ENCODE measurements at places on chromosomes 12 and 14.

GRCh38 chr12:55653031-55653430, 16.3 kb downstream of the OR10P1 start:
- H3K27me3 ChIP-seq: no peaks in the 10 kb centered on the region
- DNase-seq: no peak
- no peaks in the 10 kb centered on the region for H3K4me1 ChIP-seq
- H3K27ac ChIP-seq: no peak overlapping the region
- no peak overlapping the region for H3K4me3 ChIP-seq
- H3K36me3 ChIP-seq: no peaks in the 10 kb centered on the region

DNA sequence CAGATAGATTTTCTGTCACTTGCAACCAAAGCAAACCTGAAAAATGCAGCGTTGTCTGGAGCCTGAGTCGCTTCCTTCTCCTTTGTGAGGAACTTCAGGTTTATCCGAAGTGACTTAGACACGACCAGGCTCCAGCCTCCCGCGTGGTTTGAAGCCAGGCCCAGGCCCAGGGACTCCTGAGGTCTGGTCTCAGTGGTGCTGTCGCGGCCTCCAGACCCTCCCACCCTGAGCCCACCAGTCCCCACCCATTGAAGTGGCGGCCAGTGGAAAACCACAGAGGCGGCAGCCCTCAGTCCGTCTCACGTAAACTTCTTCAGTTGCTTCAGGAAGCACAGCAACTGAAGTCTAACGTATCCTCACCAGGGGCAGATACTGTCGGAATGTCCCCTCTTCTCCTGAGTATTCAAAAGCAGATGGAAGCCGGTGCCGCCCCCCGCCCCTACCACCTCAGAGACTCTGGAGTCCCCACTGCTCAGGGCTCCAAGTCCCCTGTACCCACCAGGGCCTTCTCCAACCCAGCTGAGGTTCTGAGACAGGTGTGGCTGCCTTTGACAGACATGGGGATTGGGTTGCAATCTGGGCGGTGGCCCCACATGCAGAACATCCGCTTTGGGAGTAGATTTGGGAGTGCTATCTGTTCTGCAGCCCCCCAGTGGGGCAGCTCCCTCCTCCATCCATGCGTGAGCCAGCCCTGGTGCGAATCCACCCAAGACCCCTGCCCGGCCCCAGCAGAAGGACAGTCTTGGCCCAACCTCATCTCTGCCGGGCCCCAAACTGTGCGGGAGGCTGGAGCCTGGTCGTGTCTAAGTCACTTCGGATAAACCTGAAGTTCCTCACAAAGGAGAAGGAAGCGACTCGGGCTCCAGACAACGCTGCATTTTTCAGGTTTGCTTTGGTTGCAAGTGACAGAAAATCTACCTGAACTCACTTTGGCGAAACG, 26.6 kb upstream of the GALNT9 start:
- no peak overlapping the region for H3K27ac ChIP-seq
- no peaks in the 10 kb centered on the region for H3K4me1 ChIP-seq
- H3K4me3 ChIP-seq: no peak overlapping the region
- H3K36me3 ChIP-seq: no peaks in the 10 kb centered on the region
- DNase-seq: no peak

DNA sequence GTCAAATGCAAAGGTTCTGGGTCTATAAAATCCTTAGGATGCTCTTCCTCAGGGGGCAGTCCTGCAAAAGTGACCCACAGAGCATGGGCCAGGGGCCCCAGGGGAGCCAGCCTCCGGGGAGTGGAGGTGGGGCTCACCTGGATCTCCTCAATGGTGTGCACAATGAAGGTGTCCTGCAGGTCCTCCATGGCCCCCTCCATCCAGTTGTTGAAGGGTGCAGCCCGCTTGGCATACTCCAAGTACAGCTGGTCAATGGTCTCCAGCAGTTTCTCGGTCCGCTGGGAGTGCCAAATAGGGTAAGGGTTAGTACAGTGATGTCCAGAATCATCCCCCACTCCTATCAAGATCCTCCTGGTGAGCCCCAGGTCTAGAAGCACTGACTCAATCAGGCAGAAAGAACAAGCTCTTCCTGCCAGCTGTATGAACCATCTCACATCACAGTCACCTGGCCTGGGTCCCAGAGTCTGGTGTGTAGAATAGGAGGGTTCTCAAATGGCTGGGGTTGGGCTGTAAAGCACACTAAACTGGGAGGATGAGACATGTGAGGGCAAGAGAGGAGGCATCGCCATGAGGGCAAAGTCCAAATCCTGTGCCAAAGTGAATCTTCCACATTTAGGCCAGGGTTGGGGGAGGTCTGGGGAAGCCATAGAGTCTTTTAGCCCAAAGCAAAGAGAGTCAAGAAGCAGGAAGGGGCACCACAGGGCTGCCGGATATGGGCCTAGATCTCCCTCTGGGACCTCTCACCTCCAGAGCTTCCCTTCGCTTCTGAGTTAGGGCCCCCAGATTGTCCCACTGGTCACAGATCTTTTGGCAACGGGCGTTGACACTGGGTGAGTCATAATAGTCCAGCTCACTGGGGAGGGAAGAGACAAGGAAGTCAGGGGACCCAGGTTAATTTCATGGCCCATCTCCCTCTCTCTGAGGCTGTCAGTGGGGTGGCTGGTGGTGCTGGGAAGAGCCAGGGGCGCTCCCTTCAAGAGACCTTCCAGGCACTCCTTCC, 91.5 kb upstream of the ZFP36L1 start:
- DNase-seq: no peak
- H3K4me1 ChIP-seq: no peaks in the 10 kb centered on the region
- H3K27me3 ChIP-seq: no peaks in the 10 kb centered on the region
- no peak overlapping the region for H3K27ac ChIP-seq
- H3K4me3 ChIP-seq: no peak overlapping the region
- H3K36me3 ChIP-seq: peaks cover 35% of the 10 kb centered on the region

DNA sequence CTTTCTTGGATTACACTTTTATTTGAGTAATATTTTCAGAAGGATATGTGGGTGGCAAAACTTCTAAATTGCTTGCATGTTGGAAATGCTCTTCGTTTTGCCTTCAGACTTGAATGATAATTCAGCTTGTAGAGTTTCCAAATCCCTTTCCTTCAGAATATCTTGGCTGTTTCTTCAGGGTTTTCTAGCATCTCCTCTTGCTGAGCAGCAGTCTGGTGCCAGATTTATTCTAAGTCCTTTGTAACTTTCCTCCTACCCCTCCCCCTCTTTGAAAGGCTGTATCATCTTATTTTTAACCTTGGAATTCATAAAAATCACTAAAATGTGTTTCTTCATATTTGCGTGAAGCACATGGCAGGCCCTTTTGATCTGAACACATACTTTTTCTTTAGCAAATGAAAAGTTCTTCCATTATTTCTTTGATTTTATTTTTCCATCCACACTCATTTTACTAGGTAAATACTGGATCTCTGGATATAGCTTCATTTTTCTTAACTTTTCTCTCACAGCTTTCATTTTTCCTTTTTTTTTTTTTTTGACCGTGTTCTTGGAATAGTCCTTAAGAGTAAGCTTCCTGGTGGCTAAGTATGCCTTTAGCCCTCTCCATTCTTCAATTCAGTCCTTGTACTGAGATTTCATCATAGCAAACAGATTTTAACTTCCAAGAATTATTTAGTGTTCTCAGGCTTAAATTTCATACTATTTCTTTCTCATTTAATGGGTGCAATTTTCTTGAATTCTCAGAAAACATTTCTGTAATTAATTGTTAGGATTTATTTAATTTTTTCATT, 102.0 kb downstream of the SLC38A4 start:
- H3K4me3 ChIP-seq: no peak overlapping the region
- no peaks in the 10 kb centered on the region for H3K27me3 ChIP-seq
- no peak overlapping the region for H3K27ac ChIP-seq
- H3K36me3 ChIP-seq: no peaks in the 10 kb centered on the region
- DNase-seq: no peak

DNA sequence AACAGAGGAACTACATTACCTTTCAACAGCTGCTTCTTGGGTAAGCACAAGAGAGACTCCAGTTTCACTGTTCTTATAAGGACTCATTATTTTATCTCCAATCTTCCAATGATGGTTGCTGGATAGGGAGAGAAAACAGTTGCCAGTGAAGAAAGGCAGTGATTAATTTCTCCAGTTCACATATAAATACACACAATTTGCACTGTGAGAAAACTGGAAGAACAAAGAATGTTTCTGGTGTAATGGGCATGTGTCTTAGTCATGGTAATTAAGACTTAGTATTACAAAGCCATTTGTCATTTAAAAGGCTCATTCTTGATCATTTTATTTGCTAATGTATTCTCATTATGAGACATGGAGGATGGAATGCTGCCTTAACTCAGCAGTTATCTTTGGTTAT, 78.0 kb upstream of the FAR2 start:
- DNase-seq: no peak
- H3K4me1 ChIP-seq: peaks cover 2% of the 10 kb centered on the region
- H3K36me3 ChIP-seq: no peaks in the 10 kb centered on the region
- no peaks in the 10 kb centered on the region for H3K27me3 ChIP-seq

DNA sequence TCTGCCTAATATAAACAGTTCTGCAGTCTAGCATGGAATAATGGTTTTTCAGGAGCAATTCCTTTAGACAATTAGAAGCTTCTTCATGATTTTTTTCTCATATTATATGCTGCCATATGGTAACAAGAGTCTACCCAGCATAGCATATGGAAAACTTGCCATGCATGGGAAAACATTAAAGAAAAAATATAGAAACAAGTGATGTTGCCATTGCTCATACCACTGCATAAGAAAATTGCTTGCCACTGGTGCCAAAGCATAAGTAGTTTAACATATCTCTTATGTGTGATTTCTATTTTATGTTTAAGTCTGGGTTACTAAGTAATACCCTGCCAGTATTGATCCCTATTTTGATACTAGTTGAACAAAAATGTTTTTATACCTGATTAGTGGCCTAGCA, 171.2 kb downstream of the CCDC59 start:
- H3K27me3 ChIP-seq: no peaks in the 10 kb centered on the region
- no peaks in the 10 kb centered on the region for H3K4me1 ChIP-seq
- H3K4me3 ChIP-seq: no peak overlapping the region
- no peak overlapping the region for H3K27ac ChIP-seq
- no peak for DNase-seq

- H3K27ac ChIP-seq: no peak overlapping the region
- no peaks in the 10 kb centered on the region for H3K4me1 ChIP-seq
- H3K4me3 ChIP-seq: no peak overlapping the region
Measured at GRCh38 chr12:113051759-113052158, 4.8 kb upstream of the DTX1 start.

DNA sequence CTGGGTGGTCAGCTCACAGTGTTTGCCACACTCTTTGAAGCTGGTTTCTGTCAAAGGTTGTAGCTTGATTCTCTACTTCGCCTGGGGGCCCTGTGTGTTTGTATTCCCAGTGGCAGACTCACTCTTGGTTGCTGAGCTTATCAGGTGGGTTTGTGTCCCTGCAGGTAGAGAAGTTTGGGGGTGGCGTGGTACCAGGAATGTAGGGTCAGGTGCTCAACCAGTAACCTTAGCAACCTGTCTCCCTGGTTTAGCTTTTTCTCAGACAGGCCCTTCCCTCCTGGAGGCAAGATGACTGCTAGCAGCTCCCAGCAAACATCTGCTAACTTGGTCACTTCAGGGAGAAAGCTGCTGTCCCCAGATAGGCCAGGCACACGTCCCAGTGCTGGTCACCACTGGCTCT, 352.2 kb downstream of the AACS start:
- no peak overlapping the region for H3K4me3 ChIP-seq
- DNase-seq: no peak
- no peaks in the 10 kb centered on the region for H3K27me3 ChIP-seq
- H3K27ac ChIP-seq: no peak overlapping the region
- no peaks in the 10 kb centered on the region for H3K36me3 ChIP-seq

- H3K4me1 ChIP-seq: peaks cover 5% of the 10 kb centered on the region
- H3K27me3 ChIP-seq: no peaks in the 10 kb centered on the region
- H3K36me3 ChIP-seq: no peaks in the 10 kb centered on the region
- H3K4me3 ChIP-seq: no peak overlapping the region
Measured at GRCh38 chr12:63302269-63302940, 151.4 kb upstream of the AVPR1A start.

DNA sequence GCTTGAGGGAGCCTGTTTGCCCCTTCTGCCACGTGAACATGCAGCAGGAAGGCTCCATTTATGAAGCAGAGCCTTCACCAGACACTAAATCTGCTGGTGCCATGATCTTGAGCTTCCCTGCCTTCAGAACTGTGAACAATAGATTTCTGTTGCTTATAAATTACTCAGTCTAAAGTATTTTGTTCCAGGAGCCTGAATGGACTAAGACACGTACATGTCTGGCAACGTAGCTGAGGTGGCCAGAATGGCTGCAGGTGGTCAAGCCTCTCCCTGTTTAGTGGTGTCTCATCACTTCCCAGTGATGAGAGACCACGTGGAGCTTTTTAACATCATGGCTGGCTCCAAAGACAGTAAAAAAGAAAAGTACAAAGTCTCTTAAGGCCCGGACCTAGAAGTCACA, 32.2 kb upstream of the SLC38A2 start:
- no peak for DNase-seq
- no peaks in the 10 kb centered on the region for H3K4me1 ChIP-seq
- H3K27ac ChIP-seq: no peak overlapping the region
- H3K27me3 ChIP-seq: no peaks in the 10 kb centered on the region

DNA sequence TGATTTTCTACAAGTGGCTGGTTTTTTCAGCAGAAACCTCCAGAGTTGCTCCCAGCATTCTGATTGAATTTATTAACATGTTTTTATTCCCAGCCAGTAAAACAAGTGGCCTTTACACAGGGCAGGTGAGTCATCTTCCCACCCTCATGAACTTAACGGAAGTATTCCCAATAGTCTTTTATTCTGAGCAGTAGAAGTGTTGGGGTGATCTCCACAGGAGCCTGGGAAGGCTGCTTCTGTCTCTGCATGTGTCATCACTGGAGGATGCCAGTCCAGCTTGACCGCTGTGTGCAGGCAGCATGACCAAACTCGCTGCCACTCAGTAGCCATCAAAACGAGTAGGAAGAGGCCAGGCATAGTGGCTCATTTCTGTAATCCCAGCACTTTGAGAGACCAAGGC, 13.4 kb upstream of the DNAH10 start:
- no peaks in the 10 kb centered on the region for H3K4me1 ChIP-seq
- no peak for DNase-seq
- no peak overlapping the region for H3K27ac ChIP-seq
- peaks cover 25% of the 10 kb centered on the region for H3K36me3 ChIP-seq
- H3K27me3 ChIP-seq: no peaks in the 10 kb centered on the region
- no peak overlapping the region for H3K4me3 ChIP-seq

- no peak overlapping the region for H3K4me3 ChIP-seq
- no peak overlapping the region for H3K27ac ChIP-seq
- no peak for DNase-seq
- no peaks in the 10 kb centered on the region for H3K36me3 ChIP-seq
- H3K4me1 ChIP-seq: no peaks in the 10 kb centered on the region
- no peaks in the 10 kb centered on the region for H3K27me3 ChIP-seq
Measured at GRCh38 chr14:79043194-79043889, 873.2 kb downstream of the NRXN3 start.

DNA sequence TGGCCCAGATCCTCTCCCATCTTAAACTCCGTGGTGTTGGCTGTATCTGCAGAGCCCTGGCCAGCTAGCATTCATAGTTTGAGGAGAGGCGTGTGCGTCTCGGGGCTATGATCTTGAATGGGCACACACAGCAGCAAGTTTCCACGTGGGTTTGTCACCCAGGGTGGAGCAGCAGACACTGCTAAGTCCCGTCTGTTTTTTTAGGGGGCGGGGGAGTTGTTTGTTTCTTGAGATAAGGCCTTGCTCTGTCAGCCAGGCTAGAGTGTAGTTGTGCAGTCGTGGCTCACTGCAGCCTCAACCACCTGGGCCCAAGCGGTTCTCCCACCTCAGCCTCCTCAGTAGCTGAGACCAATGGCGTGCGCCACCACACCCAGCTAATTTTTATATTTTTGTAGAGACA, 20.1 kb upstream of the TEX22 start:
- H3K27ac ChIP-seq: no peak overlapping the region
- no peaks in the 10 kb centered on the region for H3K27me3 ChIP-seq
- H3K4me3 ChIP-seq: no peak overlapping the region
- H3K36me3 ChIP-seq: no peaks in the 10 kb centered on the region

Data from mesendoderm (in vitro differentiated cells).